ENCODE measurements at places on chromosomes 16 and 17.

GRCh38 chr16:30379158-30379783 lies 3.1 kb downstream of the SEPTIN1 start:
- DNase-seq: no peak

DNA sequence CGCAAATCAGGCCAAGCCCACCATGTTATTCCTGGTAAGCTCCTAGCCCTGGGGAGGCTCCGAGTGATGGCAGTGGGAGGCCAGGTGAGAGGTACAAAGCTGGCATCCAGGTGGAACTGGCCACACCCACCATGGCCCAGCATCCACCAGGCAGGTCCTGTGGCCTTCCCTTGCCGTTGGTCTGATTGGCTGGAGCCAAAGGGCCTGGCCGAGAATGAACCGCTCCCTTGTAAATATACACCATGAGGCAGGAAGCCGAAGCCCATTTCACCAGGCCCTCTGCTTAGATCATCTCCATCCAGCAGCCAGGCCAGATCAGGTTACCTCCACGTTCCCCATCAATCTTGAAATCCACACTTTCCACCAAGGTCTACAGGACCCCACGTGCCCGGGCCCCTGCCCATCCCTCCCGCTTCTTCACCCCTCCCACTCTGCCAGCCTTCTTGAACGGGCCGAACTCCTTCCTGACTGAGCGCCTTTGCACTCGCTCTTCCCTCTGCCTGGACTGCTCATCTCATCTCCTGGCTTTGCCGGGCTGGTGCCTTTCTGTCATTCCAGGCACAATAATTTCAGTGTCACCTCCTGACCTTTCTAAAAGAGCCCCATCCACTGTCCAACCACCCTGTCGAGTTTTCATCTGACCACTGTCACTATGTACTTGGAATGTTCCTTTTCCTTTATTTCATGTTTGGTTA lies 5.8 kb downstream of the SOCS1 start:
- DNase-seq: no peak

- no peak for DNase-seq
Measured at GRCh38 chr16:89829630-89830437, 1.6 kb downstream of the SPIRE2 start.

DNA sequence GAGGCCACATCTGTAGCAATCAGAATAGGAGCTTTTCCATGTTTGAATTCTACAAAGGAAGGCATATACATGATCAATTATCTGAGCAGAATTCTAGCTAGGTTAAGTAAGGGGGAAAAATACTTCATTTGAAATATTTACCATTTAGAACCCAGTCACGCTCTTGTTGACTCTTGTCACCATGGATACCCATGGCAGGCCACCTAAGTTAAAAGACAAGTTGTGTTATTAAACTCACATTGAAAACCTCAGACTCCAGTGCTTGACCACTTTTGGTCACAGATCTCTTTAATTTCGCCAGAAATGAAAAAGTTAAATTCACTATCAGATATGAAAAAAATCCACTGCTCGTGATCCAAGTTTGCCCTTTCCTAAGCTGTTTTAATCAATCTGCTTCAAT lies 4.1 kb downstream of the DDX5 start:
- DNase-seq: no peak

- no peak for DNase-seq
Measured at GRCh38 chr17:63447471-63448009, 1.4 kb upstream of the CYB561 start.

GRCh38 chr16:9151597-9151996 lies 60.2 kb downstream of the HAPSTR1 start:
- DNase-seq: no peak

- no peak for DNase-seq
Measured at GRCh38 chr17:1255041-1255440, 15.2 kb upstream of the BHLHA9 start.

DNA sequence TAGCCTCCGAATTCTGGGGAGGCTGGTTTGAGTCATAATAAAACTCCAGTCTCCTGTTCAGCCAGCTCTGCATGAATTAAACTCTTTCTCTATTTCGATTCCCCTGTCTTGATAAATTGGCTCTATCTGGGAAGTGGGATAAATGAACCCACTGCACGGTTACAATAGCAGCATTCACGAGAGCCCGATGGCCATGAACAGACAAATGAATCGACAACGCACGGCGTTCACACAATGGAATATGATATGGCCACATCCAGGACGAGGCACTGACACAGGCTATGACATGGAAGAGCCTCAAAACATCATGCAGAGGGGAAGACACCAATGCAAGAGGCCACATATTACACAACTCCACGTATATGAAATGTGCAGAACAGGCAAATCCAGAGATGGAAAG lies 5.6 kb upstream of the CARD14 start:
- DNase-seq: no peak

- no peak for DNase-seq
Measured at GRCh38 chr16:64629622-64630021, 492.2 kb downstream of the CDH11 start.

GRCh38 chr16:20873331-20873730 lies 26.8 kb downstream of the DCUN1D3 start:
- DNase-seq: no peak

- no peak for DNase-seq
Measured at GRCh38 chr17:8362651-8363332, 13.7 kb downstream of the KRABD2 start.

DNA sequence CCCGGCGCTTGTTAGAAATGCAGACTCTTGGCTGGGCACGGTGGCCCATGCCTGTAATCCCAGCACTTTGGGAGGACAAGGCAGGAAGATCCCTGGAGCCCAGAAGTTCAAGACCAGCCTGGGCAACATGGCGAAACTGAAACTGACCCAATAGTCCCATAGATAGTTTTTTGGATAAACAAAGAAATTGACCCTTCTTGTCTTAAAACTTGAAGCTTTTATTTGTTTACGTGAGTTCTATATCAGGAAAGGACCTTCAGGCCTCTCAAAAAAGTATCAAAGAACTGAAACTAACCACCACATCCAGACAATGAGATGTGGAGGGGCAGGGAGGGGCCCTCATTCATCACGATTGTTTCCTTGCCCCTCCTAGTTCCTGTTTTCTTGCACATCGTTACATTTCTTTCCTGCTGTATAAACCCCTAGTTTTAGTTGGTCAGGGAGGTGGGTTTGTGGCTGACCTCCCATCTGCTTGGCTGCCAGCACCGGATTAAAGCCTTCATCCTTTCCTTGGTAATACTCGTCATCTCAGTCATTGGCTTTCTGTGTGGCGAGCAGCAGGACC lies 29.9 kb upstream of the PRM1 start:
- peak; percentile 68 for DNase-seq

DNA sequence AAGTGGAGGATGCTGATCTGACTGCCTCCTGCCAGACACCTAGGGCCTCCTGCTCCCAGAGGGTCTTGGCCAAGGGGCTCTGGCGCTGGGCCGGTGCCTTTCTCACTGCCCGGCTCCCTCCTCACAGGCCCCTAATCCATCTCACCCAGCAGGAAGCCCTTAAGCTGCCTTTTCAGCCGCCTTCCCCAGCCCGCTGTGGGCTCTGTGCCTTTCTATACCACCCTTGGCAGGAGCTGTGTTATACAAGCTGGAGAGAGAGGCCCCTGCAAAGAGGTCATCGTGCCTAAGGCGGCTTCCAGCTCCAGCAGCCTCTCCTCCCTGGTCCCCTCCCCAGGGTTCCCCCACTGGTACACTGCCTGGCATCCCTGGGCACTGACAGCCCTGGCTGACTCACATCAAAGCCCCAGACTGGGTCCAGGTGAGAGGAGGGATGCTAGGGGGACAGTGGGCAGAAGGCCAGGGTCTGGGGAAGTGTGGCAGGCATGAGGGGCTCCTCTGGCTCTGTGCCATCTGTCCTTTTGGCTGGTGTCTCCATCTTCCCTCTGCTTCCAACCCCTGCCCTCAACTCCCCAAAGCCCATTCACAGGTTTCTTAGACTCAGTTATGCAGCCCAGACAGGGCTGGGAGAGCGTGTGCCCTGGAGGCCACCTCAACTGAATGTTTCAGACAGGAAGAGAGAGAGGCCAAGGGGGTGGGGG lies 15.3 kb upstream of the FZD2 start:
- no peak for DNase-seq

GRCh38 chr17:13374203-13375143 lies 227.3 kb downstream of the HS3ST3A1 start:
- no peak for DNase-seq

- DNase-seq: no peak
Measured at GRCh38 chr17:66892246-66892645, 57.3 kb downstream of the CACNG5 start.

DNA sequence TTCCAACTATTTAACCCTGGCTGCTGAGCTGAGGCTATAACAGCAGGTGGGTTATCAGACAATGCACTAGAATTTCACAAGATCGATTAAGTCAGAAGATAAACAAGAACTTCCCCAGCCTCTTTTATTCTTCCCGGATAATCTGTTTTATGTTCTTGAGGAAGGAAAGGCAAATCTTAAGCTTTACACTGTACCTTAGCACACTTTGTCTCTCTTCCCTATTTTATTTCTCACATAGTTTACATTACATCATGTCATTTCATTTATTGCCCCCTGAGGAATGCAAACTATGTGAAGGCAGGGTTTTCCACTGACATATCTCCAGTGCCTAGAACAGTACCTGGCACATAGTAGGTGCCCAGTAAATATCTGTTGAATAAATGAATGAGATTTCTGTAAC lies 139.6 kb downstream of the SKAP1 start:
- DNase-seq: no peak

GRCh38 chr16:23302045-23302956 lies at the start of gene SCNN1B:
Gene SCNN1B, plus strand, starts transcription at chr16:23302302. Its CDS starts 46,298 bp downstream, at chr16:23348600.
- peak; percentile 35 for DNase-seq

DNA sequence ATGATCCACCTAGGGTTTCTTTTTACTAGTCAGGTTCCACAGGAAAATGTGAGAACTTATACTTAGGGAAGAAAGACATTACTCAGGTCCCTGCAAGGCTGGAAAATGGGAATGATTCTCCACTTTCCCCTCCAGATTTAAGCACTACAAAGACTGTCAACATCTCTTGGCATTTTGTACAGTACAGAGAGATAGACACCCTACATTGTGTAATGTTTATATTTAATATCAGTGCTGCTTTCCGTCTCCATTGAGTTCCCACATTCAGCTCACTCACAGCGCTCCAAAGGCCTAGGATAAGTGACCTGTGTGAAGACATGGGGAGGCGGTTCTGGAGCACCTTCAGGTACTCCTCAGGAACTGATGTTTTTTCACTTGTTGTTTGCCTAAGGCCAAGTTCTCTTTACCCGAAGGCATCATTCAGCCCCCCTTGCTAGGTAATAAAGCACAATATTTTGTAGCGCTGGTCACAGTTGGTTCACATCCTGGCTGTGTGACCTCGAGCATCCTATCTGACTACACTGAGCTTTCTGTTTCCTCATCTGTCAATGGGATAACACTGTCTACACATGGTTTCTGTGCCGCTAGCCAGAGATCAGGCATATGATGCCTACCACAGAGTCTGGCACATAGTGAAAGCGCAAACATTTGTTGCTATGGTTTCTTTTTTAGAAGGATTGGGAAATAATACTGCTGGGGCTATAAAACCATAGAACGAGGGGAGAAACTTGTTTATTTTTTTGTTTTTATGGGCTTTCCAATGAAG lies 226.6 kb downstream of the ZFHX3 start:
- DNase-seq: no peak

- no peak for DNase-seq
Measured at GRCh38 chr17:28744972-28745785, 1.4 kb downstream of the TRAF4 start.

- no peak for DNase-seq
Measured at GRCh38 chr17:43868226-43868994, 21.4 kb downstream of the CD300LG start.

DNA sequence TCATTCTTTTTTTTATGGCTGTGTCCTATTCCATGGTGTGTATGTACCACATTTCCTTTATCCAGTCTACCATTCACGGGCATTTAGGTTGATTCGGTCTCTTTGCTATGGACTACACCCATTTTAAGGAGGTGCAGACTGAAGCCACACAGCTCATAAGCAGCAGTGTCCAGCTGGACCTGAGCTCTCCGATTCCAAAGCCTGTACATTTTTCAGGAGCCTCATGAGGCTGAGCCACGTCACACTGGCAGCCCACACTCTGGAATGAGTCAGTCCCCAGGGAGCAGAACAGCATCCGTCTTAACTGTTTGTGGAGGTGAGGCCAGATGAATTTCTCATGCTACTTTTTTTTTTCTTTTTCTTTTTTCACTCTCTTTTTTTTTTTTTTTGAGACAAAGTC lies 116.1 kb downstream of the C16orf95 start:
- no peak for DNase-seq

- DNase-seq: no peak
Measured at GRCh38 chr17:39889200-39889599, 21.2 kb downstream of the ZPBP2 start.

DNA sequence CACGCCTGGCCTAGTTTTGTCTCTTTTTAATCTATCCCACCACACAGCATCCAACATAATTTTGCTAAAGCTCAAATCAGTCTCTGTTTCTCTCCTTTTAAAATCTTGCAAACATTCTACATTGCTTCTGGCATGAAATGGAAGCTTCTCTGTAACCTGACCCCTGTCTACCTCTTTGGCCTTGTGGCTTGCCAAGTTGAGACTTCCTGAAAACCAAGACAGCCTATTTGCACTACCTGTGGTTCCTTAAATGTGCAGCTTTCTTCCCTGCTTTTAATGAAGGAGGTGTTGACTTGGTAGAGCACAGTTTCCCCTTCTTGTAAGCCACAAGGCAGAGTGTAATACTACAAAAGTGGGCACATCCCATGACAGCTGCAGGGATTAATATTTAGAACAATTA lies 6.0 kb upstream of the CCL3 start:
- DNase-seq: no peak

DNA sequence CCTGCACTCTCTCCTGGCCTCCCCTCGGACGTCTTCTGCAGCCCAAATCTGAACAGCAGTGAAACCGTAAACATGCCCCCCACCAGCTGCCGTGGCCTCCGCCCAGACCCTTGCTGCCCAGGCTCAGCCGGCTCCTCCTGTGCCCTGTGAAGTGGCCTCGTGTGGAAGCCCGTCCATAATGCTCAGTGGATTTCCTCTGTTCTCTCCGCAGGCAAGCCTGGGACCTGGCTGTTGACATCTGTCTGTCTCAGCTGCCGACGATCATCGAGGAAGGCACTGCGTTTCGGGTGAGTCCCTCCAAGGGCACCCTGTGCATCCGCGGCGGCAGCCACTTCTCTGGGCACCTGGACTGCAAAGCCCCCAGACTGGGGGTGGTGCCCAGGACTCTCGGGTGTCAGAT lies 153.9 kb upstream of the CHMP6 start:
- no peak for DNase-seq

DNA sequence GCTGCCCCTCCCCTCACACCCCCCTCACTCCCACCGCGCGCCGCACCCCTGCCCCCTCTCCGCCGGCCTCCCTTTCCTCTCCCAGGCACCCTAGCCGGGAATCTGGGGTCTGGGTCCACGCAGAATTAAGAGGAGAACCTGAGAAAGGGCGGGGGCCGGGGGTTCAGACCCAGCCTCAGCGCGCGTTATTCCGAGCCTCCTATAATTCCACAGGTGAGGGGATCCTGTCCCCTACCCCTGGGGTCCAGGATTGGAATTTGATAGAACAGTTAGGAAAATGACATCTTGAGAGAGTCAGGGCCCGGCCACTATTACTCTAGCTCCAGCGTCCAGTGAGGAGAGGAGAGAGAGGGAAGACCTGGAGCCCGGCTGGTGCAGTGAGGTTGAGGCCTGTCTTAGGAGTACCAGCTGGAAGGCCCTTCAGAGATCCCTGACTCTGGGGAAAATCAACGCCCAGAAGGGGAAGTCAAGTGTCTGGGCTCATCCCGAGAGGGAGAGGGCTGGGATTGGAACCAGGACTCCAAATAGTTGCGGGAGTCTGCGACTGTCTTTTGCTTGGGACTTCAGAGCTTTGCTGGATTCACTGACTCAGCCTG lies 17.3 kb downstream of the GRB7 start:
- no peak for DNase-seq
